ENCODE measurements at places on chromosomes 7 and 10.

DNA sequence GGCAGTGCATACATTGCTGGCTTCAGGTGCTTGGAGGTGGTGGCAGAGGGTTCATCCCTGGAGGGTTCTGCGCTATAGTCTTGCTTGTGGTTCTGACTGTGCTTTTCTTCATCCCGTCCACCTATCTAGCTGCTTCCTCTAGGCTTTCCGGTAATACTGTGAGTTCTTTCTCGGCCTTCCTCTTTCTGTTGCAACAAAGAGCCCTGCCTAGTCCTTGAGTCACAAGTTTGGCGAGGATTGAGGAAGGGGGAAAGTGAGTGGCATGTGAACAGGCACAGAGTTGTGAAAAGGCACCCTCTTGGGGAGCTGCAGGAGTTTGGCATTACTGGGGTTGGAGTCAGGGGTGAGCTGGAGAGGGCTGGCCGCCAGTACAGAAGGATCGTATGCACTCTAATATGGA, 123.0 kb downstream of the SH2D4B start:
- no peak for DNase-seq

GRCh38 chr7:157388301-157388700, 51.5 kb downstream of the DNAJB6 start:
- DNase-seq, result no peak

DNA sequence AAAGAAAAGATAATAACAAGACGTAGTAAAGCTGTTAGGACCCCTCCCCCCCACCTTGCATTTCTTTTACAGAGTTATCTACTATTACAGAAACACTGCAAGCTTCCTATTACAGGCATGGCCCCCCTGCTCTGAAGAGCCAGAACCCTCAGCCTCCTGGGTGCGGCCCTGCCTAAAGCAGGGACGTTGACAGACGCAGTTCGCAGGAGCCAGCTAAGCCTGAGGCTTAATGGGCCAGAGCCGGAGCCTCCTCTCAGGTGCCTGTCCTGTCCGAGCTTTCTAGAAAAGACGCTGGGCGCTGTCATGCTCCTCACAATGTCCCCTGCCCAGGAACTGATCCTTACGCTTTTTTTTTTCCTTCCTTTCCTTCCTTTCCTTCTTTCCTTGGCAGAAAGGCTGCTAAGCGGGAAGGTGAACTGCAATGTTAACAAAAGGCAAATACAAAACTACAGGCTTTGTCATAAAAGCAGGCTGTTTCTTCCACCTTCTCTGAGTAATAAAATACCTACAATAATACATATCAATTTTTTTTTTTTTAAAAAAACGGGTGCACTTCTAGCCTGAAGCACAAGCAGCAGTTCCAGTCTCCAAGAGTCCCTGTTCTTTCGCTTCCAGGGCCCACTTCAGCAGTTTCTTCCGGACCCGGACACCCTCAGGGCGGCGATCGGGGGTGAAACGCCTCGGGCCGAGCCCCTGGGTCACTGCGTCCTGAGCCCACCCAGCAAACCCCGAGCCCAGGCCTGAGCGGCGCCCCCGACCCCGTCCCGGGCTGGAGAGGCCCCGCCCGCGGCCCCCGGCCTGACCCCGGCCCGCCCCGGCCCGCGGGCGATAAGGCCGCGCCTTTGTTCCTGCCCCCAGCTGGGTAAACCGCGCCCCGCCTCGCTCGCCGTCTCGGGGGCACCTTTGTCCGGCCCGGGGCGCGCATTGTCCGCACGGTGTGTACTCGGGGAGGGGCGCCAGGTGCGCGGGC, 11.2 kb downstream of the MNX1 start:
- DNase-seq, result no peak

- no peak for DNase-seq
These were observed 448 bp upstream of the GOLGA7B start for GRCh38 chr10:97849103-97849686.

DNA sequence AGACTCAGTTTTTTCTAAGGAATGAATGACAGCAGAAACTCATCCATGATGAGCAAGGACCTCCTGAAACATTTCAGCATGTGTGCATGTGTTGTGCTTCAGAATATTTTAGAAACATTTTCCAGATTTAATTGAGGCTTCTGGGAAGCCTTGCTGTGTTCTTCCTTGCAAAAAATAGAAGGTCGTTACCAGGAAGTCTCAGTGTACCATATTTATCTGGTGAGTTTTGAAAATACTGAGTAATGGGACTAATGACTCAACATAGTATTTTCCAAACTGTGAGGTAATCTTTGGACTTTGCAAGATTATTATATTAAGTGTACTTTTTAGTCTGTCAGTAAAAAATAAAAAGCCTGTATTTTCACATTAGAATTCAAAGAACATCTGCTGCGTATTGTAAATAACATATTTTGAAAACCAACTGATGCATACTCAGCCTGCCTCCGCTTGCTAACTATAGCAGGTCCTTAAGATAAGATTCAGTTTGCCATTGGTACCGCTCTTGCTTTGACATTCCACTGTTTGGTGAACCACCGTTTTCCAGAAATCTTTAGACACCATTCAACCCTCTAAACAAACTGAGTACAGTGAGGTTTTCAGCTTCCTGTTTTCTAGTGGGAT, 739.6 kb upstream of the GALNT17 start:
- no peak for DNase-seq

GRCh38 chr10:20630092-20630643, 266.9 kb downstream of the NEBL start:
- DNase-seq, result no peak

GRCh38 chr10:3531670-3532069, 253.3 kb downstream of the KLF6 start:
- no peak for DNase-seq

DNA sequence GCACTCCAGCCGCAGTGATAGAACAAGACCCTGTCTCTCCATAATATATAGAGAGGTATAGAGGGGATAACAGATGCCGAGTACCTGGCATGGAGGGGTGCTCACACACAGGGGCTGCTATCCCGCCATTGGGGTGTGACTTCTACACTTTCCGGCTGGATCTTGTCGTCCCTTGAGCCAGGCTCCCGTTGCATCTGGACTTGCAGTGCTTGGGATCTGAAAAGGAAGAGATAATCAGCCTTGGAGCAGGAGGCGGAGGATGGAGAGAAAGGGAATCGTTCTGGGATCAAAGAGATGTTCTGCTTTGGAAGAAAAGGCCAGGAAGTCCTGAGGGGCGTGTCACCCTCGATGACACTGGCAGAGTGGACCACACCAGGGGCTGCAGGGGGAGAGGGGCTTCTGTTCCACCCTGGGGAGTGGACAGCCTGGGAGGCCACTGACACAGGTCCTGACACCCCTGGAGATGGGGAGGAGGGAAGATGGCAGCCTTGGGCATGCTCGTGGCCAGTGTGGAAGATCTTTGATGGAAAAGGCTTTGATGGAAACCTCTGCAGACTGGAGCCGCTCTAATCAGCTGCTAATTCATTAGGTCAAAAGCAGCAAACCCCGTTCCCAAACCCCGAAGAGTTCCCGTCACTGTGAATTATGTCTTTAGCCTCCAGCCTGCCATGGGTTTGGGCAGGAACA, 85.1 kb downstream of the CARD11 start:
- no peak for DNase-seq

Data from T1000 (cell line).